GDM1 (cell line): ENCODE measurements at places on chromosomes 6 and 20.

DNA sequence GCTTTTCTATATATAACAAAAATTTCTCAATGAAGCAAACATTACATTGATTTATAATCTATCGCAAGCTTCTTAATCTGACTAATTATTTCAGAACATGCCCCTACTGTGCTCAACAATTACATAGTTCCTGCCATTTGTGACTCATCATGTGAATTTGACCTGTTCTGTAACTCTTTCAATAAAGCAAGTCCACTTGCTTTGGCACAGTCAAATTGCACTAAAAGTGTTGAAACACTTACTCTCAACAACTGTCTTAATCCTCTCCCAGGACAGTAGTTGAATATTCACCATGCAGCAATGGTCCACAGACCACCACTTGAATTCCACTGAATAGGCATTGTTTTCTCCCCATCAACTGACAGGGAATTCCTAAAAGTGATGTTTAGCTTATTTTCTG, 67.7 kb upstream of the SPTLC3 start:
- DNase-seq: no peak

DNA sequence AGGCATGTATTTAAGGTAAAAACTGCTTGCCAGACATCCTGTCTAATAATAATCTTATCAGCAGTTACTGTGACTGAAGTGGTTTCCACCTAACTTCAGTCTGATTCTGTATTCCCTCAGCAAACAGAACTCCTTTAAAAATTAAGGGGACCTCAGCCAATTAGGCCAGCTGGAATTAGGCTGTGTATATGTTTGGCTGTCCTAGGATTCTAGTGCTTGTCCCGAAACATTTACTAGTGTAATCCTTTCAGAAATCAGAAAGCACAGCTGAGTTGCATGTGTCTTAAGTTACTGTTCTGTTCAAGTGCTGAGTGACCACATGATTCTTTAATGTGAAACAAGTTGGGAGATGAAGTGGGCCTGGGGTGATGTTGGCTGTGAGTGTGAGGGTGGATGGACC, 120.9 kb upstream of the SUPT3H start:
- DNase-seq: no peak

GRCh38 chr6:90266905-90267621, 29.6 kb downstream of the BACH2 start:
- no peak for DNase-seq

- DNase-seq: no peak
Measured at GRCh38 chr20:53655625-53656292, 62.1 kb upstream of the ZNF217 start.

- DNase-seq: no peak
Measured at GRCh38 chr20:2838170-2838797, 2.2 kb downstream of the PCED1A start.

DNA sequence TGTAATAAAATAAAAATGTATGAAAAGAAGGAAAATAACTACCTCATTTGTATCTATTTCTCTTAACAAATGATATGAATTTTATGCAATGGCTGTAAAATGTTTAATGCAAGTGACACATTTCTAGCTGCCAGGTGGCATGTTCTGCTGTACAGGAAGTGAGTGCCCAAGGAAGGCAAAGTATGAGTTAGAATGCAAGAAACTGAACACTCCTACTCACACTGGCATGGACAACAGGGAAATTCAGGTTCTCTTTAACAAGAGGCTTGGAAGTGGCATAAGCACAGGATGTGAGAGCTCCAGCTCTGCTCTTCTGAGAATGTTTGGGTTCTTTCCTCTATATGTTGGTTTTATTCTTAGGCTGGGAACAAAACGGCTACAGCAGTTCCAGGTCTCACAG, 20.4 kb upstream of the LAMA4 start:
- no peak for DNase-seq

- DNase-seq: peak; percentile 2
Measured at GRCh38 chr6:45327956-45328522, at the start of gene RUNX2. RUNX2 (plus strand) TSS chr6:45328330; CDS start chr6:45328727, 397 bp downstream.

- DNase-seq: no peak
Measured at GRCh38 chr6:165662749-165663376, at the start of gene PDE10A. PDE10A (minus strand) TSS chr6:165663241; CDS start chr6:165662811, 430 bp downstream.

DNA sequence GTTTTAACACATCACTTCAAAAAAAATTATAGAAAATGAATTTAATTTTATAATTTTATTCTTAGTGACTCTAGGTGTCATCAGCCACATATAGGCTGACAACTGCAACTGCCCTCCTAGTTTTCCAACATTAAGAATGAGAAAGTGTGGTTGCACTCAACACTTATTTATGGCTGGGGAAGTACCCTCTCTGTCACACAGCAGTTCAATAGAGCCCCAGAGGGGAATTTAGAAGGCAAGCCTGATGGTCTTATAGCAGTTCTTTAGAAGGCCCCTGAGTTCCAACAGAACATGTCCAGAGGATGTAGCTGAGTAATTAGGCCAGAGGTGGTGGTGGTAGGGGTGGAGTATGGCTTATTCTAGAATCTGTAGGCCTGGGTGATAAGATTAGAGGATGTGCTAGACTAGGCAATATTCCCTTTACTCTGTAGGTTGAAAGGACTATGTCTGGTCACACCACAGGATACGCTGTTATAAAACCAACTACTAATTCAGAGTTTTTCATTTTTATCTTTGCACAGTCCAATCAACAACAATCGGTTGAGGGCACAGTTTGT, 226.5 kb upstream of the CITED2 start:
- DNase-seq: no peak

- no peak for DNase-seq
Measured at GRCh38 chr20:37986873-37987601, 46.2 kb downstream of the TTI1 start.

- DNase-seq: no peak
Measured at GRCh38 chr20:51768759-51769517, 748 bp upstream of the ATP9A start.

- no peak for DNase-seq
Measured at GRCh38 chr6:168420706-168421105, 20.3 kb upstream of the SMOC2 start.

- DNase-seq: no peak
Measured at GRCh38 chr6:82074556-82074955, 173.0 kb downstream of the IBTK start.

DNA sequence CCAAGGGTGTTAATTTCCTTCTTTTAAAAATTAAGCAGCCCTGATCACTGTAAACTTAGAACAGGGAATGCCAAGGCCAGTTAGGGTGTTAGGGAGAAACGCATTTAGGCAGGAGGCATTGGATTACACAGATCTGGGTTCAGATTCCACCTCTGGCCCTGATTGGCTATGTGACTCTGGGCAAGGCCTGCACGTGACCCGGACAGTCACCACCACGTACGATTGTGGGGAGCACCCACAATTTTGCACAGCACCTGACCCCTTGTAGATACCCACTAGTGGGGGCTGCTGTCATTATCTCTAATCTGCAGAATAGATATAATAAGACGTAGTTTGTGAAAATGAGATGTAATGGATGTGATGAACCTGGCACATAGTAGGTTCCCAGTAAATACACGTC, 59.5 kb upstream of the ZNFX1 start:
- no peak for DNase-seq

DNA sequence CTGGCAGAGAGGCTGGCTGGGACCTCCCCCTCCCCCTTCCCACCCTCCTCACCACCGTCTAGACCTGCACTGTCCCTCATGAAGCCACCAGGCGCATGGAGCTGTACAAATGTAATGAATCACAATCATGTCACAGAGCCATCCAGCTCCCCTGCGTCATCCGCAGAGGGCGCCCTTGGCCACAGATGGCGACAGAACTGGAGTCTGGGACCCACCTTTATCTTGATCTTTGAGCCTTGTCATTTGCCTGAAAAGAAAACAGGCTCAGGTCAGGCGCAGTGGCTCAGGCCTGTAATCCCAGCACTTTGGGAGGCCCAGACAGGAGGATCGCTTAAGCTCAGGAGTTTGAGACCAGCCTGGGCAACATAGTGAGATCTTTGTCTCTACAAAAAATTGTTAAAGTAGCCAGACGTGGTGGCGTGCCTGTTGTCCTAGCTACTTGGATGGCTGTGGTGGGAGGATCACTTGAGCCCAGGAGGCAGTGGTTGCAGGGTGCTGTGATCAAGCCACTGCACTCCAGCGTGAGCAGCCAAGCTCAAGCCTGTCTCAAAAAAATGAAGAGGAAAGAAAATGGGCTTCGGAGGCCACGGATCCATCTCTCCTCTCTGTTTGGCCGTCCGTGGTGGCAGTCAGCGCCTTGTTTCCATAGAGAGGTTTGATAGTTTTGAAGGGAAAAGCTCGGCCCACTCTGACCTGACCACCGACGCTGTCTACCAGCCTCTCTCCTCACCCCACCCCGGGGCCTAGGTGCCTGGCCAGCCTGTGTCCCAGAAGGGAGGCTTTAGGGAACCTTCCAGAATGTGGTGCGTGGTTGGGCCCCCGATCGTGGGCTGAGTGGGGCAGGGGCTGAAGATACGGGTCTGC, 6.2 kb downstream of the COL9A3 start:
- peak; percentile 58 for DNase-seq

GRCh38 chr20:17822540-17823408, 123.0 kb downstream of the BANF2 start:
- no peak for DNase-seq

DNA sequence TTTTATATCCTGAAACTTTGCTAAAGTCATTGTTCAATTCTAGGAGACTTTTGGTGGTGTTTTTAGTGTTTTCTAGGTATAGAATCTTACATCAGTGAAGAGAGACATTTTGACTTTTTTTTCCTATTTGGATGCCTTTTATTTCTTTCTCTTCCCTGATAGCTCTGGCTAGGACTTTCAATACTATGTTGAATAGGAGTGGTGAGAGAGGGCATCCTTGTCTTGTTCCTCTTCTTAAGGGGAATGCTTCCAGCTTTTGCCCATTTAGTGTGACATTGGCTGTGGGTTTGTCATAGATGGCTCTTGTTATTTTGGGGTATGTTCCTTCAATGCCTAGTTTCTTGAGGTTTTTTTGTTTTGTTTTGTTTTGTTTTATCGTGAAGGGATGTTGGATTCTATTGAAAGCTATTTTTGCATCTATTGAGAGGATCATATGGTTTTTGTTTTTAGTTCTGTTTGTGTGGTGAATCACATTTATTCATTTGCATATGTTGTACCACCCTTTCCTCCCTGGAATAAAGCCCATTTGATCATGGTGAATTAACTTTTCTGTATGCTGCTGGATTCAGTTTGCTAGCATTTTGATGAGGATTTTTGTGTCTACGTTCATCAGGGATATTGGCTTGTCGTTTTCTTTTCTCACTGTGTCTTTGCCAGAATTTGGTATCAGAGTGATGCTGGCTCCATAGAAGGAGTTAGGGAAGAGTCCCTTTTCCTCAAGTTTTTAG, 540.1 kb upstream of the FLRT3 start:
- DNase-seq: no peak

DNA sequence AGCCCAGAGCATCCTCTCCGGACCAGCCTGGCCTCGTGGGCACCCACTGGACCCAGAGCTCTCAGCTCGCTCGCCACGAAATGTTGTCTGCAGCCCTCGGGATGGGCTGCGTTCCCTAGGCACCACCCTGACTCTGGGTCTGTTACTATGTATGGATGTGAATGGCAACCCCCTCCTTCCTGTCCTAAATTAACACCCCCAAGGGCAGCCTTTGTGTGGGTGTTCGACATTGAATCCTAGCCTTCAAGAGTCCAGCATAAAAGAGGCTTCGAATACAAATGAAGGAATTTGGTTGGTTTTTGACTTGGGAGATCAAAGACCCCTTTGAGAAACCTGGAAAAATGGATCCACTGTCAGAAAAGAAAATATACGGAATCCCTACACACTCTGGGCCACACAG, 86.1 kb downstream of the BMP7 start:
- no peak for DNase-seq

DNA sequence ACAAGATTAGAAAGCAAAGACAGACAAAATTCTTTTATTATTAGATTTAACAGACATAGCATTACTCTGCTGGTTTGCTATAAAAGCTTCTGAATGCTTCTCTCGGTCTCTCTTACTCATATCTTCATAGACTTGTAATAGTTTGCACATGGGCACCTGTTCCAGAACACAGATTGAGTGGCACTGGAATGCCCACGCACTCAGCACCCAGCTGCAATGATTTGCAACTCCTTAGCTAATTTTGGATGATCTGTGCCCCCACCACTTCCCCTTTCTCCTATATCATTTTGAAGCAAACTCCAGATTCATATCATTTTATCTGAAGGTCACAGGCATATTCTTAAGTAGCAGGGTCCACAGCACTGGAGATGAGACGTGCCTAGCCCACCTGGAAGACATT, 148.8 kb downstream of the CFAP61 start:
- DNase-seq: no peak

- DNase-seq: no peak
Measured at GRCh38 chr6:98516866-98517265, 317.5 kb upstream of the POU3F2 start.

DNA sequence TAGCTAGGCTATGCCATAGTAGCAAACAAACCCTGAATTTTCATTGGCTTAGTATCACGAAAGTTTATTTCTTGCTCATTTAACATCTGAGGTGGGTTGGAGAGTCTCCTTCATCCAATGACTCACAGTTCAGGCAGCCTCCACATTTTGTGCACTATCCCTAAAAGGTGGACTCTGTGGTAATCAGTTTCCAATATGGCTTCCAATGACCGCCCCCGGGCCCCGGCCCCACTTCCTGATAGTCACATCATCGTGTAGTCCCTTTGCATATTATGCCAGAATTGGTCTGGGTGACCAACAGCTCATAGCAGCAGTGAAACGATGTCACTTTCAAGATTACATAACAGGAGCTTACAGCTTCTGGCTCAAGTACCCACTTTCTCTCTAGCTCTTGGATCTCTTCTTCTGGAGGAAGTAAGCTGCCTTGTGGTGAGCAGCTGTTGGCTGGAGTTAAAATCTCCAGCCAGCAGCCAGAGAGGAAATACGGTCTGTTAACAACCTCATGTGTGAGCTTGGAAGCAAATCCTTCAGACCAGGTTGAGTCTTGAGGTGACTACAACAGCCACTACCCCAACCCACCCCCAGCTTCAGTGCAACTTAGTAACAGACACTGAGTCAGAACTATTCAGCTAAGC, 7.8 kb downstream of the HCRTR2 start:
- peak; percentile 75 for DNase-seq

DNA sequence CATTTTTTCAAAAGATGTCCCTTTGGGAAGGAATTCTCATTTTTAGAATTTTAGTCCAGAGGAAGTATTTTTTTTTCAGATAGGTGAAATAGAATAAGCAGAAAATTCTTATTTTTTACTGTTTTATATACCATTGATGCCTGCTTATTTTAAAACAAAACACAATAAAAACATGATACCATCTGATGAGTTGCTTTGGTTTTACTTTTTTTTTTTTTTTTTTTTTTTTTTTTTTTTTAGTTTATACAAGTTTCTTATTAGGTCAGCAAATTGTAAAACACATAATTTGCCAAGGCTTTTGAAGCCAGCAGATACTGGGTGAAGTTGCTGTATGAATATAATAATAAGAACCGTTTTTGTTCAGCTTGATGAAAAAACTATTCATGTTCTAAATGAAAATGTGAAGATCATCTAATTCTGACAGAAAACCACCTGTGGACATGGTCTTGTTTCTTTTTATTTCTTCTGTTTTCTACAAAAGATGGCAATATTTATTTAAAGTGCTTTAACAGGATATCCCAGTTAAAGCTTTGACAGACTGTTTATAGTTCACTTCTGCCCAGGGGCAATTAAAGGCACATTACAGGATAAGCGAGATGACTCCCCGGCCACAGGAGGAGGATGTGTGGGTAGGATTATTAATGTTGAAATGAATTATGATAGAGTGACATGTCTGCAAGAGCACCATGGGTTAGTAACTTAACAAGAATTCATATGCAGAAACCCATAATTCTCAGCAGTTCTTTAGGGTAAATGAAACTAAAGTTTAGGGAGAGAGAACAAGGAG, 31.1 kb downstream of the MYB start:
- no peak for DNase-seq
